Bone marrow (tissue), 2 donors: ENCODE measurements at places on chromosomes 2 and 18.

GRCh38 chr2:166152064-166152463 lies 24.2 kb upstream of the SCN1A start:
- DNase-seq = no peak

GRCh38 chr2:32715981-32716380 lies 88.1 kb downstream of the TTC27 start:
- DNase-seq = no peak

GRCh38 chr2:15040429-15041084 lies 408.0 kb downstream of the LRATD1 start:
- no peak for DNase-seq

- DNase-seq = no peak
Observed at GRCh38 chr2:172280571-172281361, 146.6 kb upstream of the ITGA6 start.

- no peak for DNase-seq
Observed at GRCh38 chr18:74342416-74343043, 26.9 kb downstream of the C18orf63 start.
